ENCODE measurements at places on chromosomes 13 and 19. TPM values are rescaled to one million over a fixed set of nuclear protein-coding genes. Genes with fewer than 3 reads are reported as not detected.

The THAP8 gene
- 5.4 TPM for total RNA-seq

DNA sequence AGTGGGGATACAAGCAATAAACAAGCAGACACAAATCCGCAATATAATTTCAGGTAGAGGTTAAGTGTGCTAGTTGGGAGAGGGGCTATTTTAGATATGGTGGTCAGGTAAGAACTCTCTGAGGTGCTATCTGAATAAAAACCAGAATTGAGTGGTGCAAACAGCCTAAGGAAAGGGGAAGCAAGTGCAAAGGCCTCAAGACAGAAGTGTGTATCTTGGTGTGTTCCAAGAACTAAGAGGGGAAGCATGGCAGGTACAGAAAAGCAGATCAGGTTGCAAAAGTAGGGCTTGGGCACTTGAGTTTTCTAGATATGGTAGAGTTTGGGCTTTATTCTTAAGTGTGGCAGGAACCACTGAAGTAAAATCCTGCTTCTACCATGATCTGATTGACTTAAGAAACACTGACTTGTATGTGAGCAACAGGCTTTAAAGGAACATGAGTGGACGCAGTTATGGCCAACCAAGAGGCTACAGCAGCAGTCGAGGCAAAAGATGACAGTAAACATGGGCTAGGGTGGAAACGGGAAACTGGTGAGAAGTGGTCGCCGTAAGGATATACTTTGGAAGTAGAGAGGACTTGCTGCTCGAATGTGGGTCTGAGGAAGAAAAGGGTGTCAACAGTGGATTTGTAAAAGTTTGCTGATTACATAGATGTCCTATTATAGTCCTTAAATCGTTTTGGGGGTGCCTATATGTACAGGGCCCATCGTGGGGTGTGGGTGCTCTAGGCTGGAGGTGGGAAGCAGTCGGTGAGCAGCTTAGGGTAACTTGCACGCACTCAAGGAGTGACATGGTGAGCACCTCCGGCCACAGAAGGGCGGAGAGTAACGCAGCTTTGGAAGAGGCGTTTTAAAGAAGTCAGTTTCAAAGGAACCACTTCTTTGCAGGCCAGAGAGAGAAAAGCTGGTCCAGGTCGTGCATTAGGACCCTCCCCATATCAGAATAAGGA lies 677 bp downstream of the TGDS start:
- peaks cover 7% of the 10 kb centered on the region for H3K36me3 ChIP-seq
- peak; percentile 25 for DNase-seq
- peak overlapping the region; percentile 64 for H3K27ac ChIP-seq
- H3K4me3 ChIP-seq, result peak overlapping the region; percentile 66
- peaks cover 17% of the 10 kb centered on the region for H3K4me1 ChIP-seq
- H3K27me3 ChIP-seq, result no peaks in the 10 kb centered on the region

- peaks cover 31% of the 10 kb centered on the region for H3K27me3 ChIP-seq
- no peaks in the 10 kb centered on the region for H3K36me3 ChIP-seq
- peak; percentile 17 for DNase-seq
- no peaks in the 10 kb centered on the region for H3K4me1 ChIP-seq
- H3K27ac ChIP-seq, result no peak overlapping the region
These were observed 14.0 kb upstream of the RAB20 start for GRCh38 chr13:110575322-110576069.

- H3K4me1 ChIP-seq, result no peaks in the 10 kb centered on the region
- H3K27me3 ChIP-seq, result no peaks in the 10 kb centered on the region
- no peak for DNase-seq
These were observed 350.0 kb downstream of the DACH1 start for GRCh38 chr13:71517004-71517403.

- DNase-seq, result no peak
- no peak overlapping the region for H3K27ac ChIP-seq
- H3K36me3 ChIP-seq, result no peaks in the 10 kb centered on the region
- no peak overlapping the region for H3K4me3 ChIP-seq
These were observed 1185.4 kb downstream of the DIAPH3 start for GRCh38 chr13:58978331-58978730.

The PCP2 gene
- total RNA-seq, result 1.9 TPM

- DNase-seq, result no peak
- peaks cover 45% of the 10 kb centered on the region for H3K27me3 ChIP-seq
- no peaks in the 10 kb centered on the region for H3K36me3 ChIP-seq
- no peak overlapping the region for H3K27ac ChIP-seq
These were observed 8.1 kb downstream of the VSTM2B start for GRCh38 chr19:29533578-29534544.

DNA sequence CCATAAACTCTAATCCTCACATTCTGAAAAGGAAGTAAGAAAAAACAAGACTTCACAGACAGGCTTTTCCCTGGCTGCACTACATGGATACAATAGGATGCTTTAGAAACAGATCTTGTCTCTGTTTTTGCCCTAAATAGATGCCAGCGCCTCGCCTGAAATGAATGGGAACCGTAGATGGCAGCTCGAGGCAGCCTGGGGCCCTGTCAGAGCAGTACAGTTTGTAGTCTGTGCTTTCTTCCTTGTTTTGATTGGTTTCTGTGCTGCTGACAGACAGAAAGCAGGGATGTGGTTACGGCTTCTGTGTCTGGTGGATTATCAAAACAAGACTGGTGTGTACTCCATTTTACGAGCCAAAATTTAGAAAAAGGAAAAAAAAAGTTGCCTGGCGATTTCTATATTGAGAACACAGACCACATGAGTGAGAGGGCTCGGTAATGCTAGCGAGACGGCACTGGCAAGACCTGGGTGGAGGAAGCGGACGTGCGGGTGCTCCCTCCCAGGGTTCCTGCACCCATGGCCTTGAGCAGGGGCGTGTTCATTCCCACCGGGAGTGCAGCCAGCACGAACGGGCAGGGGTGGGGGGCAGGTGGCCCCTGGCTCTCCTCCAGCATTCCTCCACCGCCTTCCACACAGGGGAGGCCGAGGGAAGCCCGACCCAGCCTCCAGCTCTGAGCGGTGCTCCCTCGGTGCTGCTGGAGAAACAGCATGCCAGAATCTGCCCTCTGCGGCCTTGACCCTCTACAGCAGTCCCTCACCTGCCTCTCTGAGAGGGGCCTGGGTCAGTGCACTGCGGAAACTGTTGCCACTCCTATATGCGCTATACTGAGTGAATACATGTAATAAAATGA lies 37.6 kb upstream of the C1QTNF9 start:
- DNase-seq, result peak; percentile 76
- no peaks in the 10 kb centered on the region for H3K27me3 ChIP-seq

DNA sequence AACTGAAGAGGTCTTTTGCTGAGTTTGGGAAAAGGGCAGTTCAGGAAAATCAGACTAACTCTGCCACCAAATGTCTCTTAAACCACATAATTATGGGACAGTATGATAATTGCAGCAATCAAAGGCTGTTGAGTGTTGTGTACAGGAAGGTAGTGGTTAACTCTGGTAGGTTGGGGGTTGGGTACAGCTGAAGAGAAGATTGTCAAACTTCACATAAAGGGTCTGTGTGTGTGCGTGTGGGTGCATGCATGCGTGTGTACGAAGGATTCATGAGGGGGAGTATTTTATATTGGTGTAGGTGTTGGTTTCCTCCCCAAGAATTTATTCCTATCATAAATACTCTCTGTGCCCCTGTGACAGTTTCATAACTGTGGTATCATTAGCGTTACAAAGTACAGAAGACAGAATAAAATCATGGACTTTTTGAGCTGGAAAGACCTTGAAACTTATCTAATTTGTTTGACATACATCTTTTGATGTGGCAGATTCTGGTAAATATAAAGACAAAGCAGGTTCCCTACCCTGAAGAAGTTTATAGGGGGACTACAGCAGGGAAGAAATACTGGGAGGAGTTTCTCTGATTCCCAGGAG lies 94.1 kb downstream of the PCCA start:
- no peak overlapping the region for H3K4me3 ChIP-seq
- no peaks in the 10 kb centered on the region for H3K27me3 ChIP-seq
- H3K36me3 ChIP-seq, result no peaks in the 10 kb centered on the region
- no peak overlapping the region for H3K27ac ChIP-seq
- peaks cover 17% of the 10 kb centered on the region for H3K4me1 ChIP-seq
- DNase-seq, result peak; percentile 23

- no peaks in the 10 kb centered on the region for H3K36me3 ChIP-seq
- no peak overlapping the region for H3K4me3 ChIP-seq
- H3K27me3 ChIP-seq, result no peaks in the 10 kb centered on the region
- no peak for DNase-seq
- no peak overlapping the region for H3K27ac ChIP-seq
These were observed 88.5 kb downstream of the LRCH1 start for GRCh38 chr13:46641274-46642081.

GRCh38 chr13:36919833-36920615 lies at the start of gene SMAD9:
SMAD9 (minus strand) TSS chr13:36920238; CDS start chr13:36879689, 40,549 bp downstream.
- H3K4me3 ChIP-seq, result peak within 1 kb of the TSS; percentile 44
- no peak for DNase-seq
- H3K27ac ChIP-seq, result no peak within 1 kb of the TSS
- peaks cover 6% of the 10 kb centered on the region for H3K4me1 ChIP-seq
- peaks cover 68% of the 10 kb centered on the region for H3K27me3 ChIP-seq

DNA sequence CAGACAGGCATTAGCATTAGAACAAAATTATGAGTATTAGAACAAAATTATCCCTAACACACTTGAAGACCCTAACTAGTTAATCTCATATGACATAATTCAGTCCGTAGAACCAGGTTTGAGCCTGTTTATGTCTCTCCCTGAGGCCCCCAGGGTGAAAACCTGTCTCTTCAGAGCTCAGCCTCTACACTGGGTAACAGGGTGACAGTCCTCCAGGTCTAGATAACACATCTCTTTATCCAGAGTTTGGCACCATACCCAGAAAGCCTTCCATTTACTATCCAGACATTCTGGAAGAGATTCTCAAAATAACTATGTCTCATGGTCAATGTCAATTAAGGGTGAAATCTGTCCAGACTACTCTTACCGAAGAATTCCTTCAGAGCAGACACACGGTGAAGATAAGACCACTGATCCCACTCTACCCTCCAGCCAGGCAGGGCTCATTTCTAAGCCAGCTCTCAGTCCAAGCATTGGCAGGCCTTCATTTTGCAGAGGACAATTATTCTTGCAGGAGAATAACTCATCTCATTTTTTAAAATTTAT lies 1195.3 kb downstream of the EFNB2 start:
- peaks cover 3% of the 10 kb centered on the region for H3K4me1 ChIP-seq
- no peaks in the 10 kb centered on the region for H3K36me3 ChIP-seq
- H3K27me3 ChIP-seq, result no peaks in the 10 kb centered on the region
- no peak overlapping the region for H3K27ac ChIP-seq

The ZNF324B gene
- total RNA-seq, result 4.6 TPM

DNA sequence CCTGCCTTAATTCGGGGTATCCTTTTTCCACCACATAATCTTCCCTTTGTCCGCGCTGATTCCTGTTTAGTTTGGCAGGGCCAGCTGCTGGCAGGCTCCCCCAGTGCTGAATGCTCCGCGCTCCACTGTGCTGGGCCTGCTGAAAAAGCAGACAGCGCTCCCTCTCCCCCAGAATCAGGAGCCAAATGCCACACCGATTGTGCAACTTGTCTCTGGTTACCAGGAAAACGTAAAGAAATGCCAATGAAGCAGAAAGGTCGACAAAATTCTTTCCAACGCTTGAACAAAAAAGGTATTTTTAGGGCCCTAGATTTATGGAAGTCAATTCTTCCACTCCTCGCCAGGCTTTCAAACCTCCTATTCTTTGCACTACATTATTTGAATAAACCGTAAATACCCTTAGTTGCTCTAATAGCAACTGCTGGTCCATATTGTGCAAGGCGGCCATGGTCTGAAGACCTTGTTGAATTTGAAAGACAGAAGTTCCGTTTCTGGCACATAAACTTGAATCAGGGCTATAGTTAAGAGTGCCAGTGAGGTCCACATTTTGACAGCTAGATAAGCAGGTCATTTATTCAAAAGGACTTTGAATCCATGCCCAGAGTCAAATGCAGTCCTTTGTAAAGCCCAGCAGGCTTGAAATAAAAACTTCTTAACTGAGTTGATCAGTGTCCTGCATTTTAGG lies 206.7 kb upstream of the RFC3 start:
- peak overlapping the region; percentile 50 for H3K27ac ChIP-seq
- H3K4me3 ChIP-seq, result no peak overlapping the region
- DNase-seq, result no peak
- H3K27me3 ChIP-seq, result no peaks in the 10 kb centered on the region
- H3K36me3 ChIP-seq, result no peaks in the 10 kb centered on the region
- no peaks in the 10 kb centered on the region for H3K4me1 ChIP-seq

Measured in thymus (tissue), 14 donors.